Stimulated activated naive CD4-positive, alpha-beta T cell treated with Interleukin-2 at 50 U/mL for 16 hours (primary cell): ENCODE measurements at places on chromosomes 5 and 9.

DNA sequence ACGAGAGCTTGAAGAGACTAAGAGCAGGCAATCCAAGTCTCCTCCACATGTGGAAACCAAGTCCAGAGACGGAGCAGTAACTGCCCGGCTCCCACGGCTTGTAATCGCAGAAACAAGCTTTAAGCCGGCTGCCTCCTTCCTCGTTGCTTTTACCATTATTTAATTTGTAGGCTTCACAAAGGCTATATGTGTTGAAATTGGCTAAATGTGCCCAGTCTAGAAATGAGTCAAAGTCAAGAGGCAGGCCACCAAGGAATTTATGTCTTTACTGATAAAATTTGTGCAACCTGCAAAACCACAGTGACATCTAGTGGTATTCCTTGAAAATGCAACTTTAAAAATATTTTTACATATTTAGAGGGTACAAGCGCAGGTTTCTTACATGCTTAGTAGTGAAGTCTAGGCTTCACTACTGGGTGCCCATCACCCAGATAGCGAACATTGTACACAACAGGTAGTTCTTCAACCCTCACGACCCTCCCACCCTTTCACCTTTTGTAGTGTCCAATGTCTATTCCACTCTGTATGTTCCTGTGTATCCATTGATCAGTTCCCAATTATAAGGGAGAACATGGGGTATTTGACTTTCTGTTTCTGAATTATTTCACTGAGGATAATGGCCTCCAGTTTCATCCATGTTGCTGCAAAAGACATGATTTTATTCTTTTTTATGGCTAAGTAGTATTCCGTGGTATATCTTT, 33.5 kb upstream of the EBF1 start:
- DNase-seq = no peak

- no peak for DNase-seq
Measured at GRCh38 chr9:119522381-119522780, 153.1 kb upstream of the BRINP1 start.

GRCh38 chr9:96317335-96317980, 15.5 kb upstream of the HSD17B3 start:
- DNase-seq = no peak

DNA sequence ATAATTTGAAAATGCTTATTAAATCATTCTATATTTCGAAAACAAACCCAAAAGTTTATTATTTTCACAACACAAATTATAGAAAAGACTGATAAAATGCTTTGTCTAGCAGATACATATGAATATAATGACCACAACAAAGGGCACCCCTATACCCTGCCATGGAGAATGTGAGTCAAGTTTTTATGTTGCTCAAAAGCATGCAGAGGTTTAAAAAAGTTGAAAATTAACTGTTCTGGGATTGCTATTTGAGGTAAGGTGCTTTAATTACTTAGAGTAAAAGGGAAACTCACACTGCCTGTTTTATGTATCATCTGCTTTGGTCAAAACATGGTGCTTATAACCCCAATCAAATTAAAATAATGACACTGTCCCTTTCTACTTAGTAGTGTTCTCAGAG, 41.0 kb downstream of the MLANA start:
- DNase-seq = no peak

- DNase-seq = no peak
Measured at GRCh38 chr5:55022450-55022849, 1.6 kb upstream of the GZMK start.

GRCh38 chr9:72557549-72557948, 36.1 kb downstream of the TMC1 start:
- peak; percentile 75 for DNase-seq

DNA sequence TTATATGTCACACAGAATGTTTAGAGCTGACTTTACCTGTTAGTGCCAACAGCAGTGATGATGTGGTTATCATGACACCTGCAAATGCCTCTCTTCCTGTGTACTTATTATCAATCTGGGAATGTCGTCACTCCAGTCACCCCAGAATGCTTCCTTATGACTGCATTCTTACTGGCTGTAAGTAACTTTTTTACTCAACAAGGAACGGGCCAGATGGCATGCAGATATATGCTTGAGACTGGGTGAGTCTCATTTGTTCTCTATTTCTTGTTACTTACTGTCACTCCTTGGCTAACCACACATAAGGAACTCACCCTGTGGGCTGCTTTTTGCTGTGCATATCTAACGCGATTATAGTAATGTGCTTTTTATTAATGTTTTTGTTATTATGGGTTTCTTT, 385.5 kb upstream of the MEF2C start:
- DNase-seq = no peak

DNA sequence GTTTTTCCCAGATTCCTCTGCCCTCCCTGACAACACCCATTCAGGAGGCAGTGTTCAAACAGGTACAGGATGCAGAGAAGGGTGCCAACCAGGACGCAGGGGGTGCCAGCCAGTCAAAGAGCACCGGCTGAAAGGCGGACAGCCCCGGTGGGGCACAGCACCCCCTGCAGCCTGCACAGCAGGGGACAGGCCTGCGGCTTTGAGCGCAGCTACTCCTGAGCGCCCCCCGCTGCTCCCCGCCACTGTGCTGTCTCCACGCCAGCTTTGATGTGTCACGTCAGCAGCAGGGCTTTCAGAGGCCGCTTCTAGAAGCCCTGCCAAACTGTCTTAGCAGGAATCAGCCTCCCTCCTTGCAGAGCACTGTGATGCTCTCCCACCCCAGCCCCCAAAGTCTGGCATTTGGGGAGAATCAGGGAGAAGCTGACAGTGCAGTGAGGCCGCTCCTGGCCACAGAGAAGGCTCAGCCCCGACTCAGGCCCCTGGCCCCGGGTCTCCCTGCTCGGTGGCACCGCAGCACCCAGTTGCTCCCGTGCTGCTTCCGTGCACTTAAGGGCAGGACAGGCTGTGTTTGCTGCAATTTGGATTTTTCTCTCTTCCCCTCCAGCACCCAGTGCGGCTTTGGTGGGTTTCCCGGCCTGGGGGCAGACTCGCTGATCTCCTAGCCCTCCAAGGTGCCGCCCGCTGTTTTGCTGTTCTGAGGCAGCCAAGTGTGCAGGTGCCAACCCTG, 20.3 kb downstream of the AK8 start:
- no peak for DNase-seq

DNA sequence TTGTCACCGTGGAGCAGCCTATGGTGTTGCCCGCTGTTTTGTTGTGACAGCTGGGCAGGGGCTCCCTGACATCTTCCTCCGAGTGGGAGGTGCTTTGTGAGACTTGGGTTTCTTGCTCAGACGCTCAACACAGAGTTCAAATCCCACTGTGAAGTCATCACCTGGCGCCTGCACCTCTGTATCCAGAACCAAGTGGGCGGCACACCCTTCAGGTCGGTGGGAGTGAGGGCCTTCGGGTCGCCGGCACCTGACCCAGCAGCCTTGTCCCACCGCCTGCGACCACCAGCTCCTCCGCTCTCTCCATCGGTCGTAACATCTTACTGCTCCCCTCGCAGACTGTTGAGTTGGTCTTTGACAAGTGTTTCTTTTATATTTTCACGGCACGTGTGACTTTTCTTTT, 37.6 kb upstream of the EXOC3 start:
- no peak for DNase-seq

- DNase-seq = no peak
Measured at GRCh38 chr5:91928754-91929521, 545.8 kb upstream of the ARRDC3 start.

DNA sequence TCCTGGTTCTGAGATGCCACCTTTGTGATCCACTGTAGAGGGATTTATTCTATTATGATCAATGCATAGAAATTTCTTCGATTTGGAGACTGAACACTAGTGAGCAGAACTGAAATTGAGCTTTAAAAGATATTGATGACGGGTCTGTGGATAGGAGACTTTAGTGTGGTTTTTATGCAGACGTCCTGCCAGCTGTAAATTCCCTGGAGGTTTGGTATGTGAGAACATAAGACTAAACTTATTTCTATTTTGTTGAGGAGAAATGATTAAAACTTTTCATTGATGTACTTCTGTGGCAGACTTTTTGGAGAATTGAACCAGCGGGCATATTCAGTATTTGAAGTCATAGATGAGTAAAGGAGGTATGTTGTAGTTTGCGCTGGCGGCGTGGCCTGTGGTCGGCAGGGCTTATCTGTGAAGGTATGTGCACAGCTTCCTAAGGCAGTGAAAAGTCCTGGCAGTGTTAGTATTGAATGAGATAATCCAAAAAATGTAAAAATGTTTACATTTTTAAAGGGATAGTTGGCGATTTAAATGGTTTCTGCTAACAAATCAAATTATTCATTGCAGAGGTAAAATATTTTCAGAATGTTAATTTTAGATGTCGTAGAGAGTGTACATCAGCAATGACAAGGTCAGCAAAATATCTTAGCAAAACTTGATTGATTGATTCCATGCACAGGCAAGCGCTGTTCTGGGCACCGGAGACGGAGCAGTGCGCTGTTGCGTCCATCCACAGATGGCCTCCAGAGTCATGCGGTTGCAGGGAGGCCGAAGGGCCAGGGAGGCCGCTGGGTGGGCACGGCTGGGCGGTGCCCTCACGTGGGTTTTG, 20.4 kb downstream of the TENT4A start:
- no peak for DNase-seq

- DNase-seq = no peak
Measured at GRCh38 chr5:83343299-83343698, 128.2 kb upstream of the VCAN start.

DNA sequence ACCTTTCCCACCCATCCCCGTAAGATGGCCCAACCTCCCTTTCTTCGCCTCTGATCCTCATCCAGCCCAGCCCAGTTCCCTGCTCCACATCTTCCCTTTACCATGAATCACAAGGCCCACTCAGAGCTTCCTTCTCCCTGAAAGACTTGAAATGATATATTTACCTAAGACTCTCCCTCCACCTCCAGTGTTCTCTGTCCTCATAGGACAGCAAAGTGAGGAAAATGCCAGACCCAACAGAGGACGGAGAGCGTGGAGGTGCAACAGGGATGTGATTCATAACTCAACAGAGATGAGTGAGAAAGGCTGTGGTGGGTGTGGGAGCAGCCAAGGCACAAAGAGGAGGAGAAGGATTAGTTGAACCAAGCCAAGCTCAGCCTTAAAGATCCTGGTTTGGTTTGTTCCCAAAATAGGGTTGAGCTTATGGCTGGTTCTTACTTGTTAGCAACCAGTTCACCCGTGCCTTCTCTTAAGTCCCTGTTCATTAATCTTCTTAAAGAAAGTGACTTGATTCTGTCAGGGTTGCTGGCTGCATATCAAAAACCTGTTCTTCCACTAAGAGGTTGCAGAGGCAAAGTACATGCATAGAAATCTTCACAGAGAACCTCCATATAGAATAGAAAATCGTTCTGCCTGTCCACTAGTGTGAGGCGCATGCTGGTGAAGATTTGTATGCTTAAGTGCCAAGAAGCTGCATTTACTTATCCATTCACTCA, 183.2 kb downstream of the ACTL7B start:
- no peak for DNase-seq

DNA sequence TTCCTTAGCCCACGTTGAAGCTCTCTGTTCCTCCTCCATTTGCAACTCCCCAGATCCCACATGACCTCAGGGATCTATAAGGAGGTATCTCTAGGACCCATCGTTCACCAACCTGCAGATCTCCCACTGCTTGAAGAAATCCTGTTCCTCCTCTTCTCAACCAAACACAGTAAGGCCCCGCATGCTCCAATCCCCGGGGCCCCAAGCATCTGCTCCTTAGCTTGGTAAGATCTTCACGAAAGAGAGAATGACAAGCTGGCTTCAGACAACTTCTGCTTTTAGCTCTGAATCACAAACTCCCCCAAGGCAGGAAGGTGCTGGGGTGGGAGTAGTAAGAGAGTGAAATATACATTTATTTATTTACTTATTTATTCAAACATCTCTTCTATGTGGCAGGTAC, 33.0 kb upstream of the ARHGAP26 start:
- no peak for DNase-seq

DNA sequence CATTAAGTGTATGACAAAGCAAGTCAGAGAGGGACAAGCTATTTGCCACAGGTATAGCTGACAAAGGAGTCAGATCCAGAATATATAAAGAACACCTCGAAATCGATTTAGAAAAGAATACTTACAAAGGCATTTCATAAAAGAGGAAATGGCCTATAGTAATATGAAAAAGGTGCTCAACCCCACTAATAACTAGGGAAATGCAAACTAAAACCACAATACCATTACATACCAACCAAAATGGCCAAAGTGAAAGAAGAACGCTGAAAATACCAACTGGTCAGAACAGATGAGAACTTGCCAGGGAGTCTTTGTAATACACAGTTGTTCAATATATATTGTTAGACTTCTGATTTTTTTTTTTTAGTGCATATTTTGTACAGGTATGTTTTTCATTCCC, 152.9 kb downstream of the CDC42SE2 start:
- DNase-seq = no peak

DNA sequence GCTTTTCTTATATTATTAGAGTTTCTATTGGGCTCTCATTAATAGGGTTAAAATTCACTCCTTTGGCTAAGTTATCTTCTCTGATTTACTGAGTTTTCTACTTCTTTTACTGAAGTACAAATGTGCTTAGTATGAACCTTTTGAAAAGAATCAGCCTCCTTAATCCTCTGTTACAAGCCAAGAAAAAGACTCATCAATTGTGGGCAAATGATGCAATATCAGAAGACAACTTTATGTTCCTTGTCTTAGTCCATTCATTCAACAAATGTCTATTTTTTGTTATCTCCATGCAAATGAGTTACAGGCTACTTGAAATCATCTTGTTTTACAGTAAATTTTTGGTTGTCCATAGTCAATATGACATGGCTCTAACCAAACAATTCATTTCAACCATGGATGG, 40.3 kb downstream of the SNCAIP start:
- no peak for DNase-seq

DNA sequence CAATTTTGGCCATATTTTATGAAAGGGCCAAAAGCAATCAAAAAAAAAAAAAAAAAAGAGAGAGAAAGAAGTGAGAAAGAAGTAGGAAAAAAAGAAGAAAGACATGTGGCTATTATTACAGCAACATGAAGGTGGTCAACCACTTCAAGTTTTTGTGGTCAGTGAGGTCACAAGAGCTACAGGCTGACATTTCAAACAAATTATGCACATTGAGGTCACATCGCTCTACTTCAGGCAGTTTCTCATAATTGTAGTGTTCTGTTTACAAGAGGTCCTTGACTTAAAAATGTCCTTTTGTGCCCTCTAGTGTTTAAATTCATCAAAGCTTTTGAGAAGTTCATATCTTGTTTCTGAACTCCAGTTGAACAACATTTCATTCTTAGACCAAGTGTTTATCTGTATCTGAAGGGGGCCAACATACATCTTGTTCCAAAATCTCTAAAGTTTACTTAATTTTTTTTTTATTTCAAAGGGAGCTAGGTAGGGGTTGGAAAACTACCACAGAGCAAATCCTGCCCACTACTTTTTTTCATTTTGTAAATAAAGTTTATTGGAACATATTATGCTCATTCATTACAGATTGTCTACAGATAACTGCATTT, 513.1 kb downstream of the PDE4D start:
- no peak for DNase-seq

- DNase-seq = no peak
Measured at GRCh38 chr5:73793911-73794310, 167.9 kb downstream of the ARHGEF28 start.

DNA sequence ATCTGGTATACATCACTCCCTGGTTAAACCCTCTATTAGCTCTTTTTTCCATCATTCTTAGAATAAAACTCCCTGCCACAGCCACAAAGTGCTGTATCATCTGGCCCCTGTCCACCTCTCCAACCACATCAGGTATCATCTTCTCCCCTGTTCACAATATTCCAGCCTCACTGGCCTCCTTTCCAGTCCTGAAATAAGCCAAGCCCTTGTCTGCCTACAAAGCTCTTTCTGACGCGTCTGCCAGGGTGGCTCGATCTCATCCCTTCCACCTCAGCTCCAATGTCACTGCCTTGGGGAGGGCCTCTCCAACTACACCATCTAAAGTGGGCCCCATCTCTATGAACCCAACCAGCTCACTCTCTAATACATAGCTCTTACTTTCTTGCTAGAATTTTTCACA, 21.5 kb downstream of the CDK5RAP2 start:
- DNase-seq = no peak
